ENCODE measurements at places on chromosomes 4 and X. TPM values are rescaled to one million over a fixed set of nuclear protein-coding genes. Genes with fewer than 3 reads are reported as not detected.
A peak's percentile ranks its signal among the peaks of the same experiment; 100 is the strongest.

GRCh38 chr4:129839687-129840086, 743.7 kb downstream of the C4orf33 start:
- no peak overlapping the region for H3K4me3 ChIP-seq
- H3K4me1 ChIP-seq = no peaks in the 10 kb centered on the region
- no peak for DNase-seq
- no peaks in the 10 kb centered on the region for H3K36me3 ChIP-seq
- H3K27ac ChIP-seq = no peak overlapping the region
- no peaks in the 10 kb centered on the region for H3K27me3 ChIP-seq

- H3K4me1 ChIP-seq = no peaks in the 10 kb centered on the region
- no peaks in the 10 kb centered on the region for H3K27me3 ChIP-seq
- H3K4me3 ChIP-seq = no peak overlapping the region
- no peaks in the 10 kb centered on the region for H3K36me3 ChIP-seq
- no peak for DNase-seq
- H3K27ac ChIP-seq = no peak overlapping the region
Measured at GRCh38 chr4:30601070-30601865, 118.9 kb upstream of the PCDH7 start.

DNA sequence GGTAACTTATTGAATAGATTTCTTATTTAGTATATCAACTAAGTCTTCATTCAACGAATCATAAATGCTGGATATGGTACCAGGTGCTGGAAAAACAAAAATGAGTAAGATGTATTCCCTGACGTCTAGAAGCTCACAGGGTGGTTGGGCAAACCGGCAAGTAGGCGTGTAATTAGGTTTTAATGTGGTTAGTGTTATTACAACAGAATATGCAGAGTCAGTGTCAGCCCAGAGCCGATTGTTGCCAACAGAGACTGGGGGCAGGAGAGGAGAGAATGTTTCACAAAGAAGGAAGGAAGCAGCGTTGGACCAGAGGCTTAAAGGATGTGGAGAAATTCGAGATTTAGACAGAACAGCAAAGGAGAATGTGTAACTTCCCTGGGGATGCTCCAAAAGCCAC, 111.7 kb downstream of the TENM3 start:
- H3K4me3 ChIP-seq = no peak overlapping the region
- no peak for DNase-seq
- no peak overlapping the region for H3K27ac ChIP-seq
- H3K4me1 ChIP-seq = no peaks in the 10 kb centered on the region
- no peaks in the 10 kb centered on the region for H3K27me3 ChIP-seq

DNA sequence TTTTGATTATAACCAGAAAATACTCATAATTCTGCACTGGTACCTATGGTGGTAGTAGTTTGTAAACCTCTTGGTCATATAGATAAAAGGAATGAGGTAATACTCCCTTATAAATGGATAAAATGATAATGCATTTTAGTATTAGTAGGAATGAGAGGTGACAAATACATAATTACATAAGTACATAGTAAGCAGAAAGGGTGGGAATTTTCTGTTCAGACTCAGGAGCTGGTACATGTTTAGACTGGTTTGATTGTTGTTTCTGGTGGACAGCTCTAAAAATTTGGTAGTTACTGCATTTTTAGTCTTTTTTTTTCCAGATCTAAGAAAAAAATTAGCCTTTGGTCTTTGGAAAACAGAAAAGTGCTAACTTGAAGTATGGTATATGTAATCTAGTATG, 70.4 kb upstream of the AGA start:
- no peaks in the 10 kb centered on the region for H3K27me3 ChIP-seq
- H3K36me3 ChIP-seq = no peaks in the 10 kb centered on the region
- no peak for DNase-seq
- H3K4me1 ChIP-seq = no peaks in the 10 kb centered on the region
- no peak overlapping the region for H3K4me3 ChIP-seq

DNA sequence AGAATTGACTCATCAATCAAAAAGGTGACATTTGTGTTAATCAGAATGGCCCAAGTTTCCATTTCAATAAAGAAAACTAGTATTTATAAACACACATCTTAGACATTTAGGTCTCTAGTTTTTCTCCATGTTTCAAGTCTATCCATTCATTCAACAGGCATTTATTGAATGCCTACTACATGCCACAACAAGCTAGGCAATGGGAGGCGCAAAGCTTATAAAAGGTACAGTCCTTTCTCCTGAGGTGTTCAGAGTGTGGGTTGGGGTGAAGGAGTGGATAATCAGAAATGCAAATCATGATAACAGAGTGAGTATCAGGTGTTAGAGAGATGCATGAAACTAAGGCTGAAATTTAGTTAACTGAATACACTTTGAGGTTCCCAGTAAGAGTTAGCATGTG, 78.0 kb downstream of the HCCS start:
- no peak overlapping the region for H3K27ac ChIP-seq
- no peaks in the 10 kb centered on the region for H3K4me1 ChIP-seq
- DNase-seq = no peak
- H3K36me3 ChIP-seq = no peaks in the 10 kb centered on the region

- peaks cover 8% of the 10 kb centered on the region for H3K36me3 ChIP-seq
- H3K4me3 ChIP-seq = no peak overlapping the region
- H3K4me1 ChIP-seq = peaks cover 15% of the 10 kb centered on the region
- no peak for DNase-seq
- H3K27ac ChIP-seq = peak overlapping the region; percentile 26
Measured at GRCh38 chr4:146640465-146641061, 1.9 kb downstream of the POU4F2 start.

GRCh38 chrX:46994096-46994495, 81.9 kb downstream of the JADE3 start:
- DNase-seq = no peak
- H3K27ac ChIP-seq = no peak overlapping the region
- H3K36me3 ChIP-seq = no peaks in the 10 kb centered on the region
- H3K4me1 ChIP-seq = no peaks in the 10 kb centered on the region
- no peak overlapping the region for H3K4me3 ChIP-seq
- H3K27me3 ChIP-seq = no peaks in the 10 kb centered on the region

- H3K4me1 ChIP-seq = no peaks in the 10 kb centered on the region
- H3K27ac ChIP-seq = no peak overlapping the region
- no peak for DNase-seq
- H3K36me3 ChIP-seq = no peaks in the 10 kb centered on the region
Measured at GRCh38 chr4:154564311-154564710, 1.5 kb downstream of the FGB start.

DNA sequence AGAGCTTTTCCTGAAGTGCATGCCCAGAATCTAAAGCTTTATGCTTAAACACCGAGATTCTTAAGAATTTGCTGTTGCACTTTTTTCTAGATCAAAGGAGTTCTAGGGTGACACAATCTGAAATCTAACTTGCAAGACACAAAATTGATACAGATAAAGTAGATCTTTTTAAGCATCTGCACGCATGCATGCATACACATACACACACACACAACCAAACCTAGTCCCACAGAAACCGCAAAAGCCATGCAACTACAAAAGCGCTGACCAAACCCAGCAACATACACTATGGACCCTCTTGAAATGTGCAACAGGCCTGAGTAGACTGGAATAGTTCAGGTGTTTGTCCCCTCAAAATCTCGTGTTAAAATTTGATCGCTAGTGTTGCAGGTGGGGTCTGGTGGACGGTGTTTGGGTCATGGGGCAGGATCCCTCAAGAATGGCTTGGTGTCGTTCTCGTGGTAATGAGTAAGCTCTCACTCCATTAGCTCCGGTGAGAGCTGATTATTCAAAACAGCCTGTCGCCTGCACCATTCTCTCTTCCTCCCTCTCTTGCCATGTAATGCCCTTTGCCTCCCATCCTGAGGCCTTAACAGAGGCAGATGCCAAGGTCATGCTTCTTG, 52.7 kb downstream of the IRF2 start:
- H3K4me1 ChIP-seq = peaks cover 78% of the 10 kb centered on the region
- peak overlapping the region; percentile 98 for H3K27ac ChIP-seq
- peaks cover 80% of the 10 kb centered on the region for H3K36me3 ChIP-seq

DNA sequence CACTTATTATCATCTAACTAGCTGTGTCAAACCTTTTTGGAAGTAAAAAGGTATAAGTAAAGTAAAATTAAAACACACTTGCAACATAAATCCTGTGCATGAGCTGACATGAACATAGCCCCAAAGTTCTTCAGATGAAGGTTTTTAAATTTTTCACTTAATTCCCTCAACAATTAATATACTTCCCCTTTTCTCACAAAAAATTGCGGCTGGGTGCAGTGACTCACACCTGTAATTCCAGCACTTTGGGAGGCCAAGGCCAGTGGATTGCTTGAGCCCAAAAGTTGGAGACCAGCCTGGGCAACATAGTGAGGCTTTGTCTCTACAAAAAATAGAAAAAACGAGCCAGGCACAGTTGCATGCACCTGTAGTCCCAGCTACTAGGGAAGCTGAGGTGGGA, 16.8 kb downstream of the RASGEF1B start:
- H3K27ac ChIP-seq = no peak overlapping the region
- H3K27me3 ChIP-seq = no peaks in the 10 kb centered on the region
- H3K36me3 ChIP-seq = no peaks in the 10 kb centered on the region
- H3K4me3 ChIP-seq = no peak overlapping the region

GRCh38 chr4:108058685-108059440, 69.2 kb downstream of the HADH start:
- no peaks in the 10 kb centered on the region for H3K27me3 ChIP-seq
- no peak for DNase-seq
- H3K36me3 ChIP-seq = peaks cover 11% of the 10 kb centered on the region

DNA sequence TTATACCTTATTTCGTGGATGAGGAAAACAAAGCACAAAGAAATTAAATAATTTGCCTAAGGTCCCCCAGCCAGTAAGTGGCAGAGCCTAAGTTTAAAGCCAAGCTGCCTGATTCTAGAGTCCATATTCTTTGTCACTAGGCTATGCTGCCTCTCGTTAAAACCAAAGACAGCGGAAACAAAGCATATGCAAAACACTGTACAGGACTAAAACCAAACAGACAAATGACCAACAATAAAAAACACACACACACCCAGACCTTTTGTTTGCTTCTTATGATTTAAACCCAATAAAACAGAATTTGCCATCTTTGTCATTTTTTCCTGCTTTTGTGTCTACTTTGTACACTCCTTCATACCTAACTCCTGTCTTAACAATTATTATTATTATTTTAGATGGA, 10.1 kb upstream of the VSIG1 start:
- H3K27ac ChIP-seq = no peak overlapping the region
- no peaks in the 10 kb centered on the region for H3K4me1 ChIP-seq
- no peaks in the 10 kb centered on the region for H3K27me3 ChIP-seq
- no peak for DNase-seq
- H3K4me3 ChIP-seq = no peak overlapping the region

GRCh38 chrX:83845397-83845796, 15.5 kb upstream of the CYLC1 start:
- H3K4me1 ChIP-seq = no peaks in the 10 kb centered on the region
- H3K36me3 ChIP-seq = no peaks in the 10 kb centered on the region
- no peak overlapping the region for H3K27ac ChIP-seq
- H3K27me3 ChIP-seq = no peaks in the 10 kb centered on the region

Gene NEIL3
- total RNA-seq = 30.3 TPM

Gene HEPH
- not detected for total RNA-seq

Gene AKAP4
- total RNA-seq = not detected

Gene ZXDA
- 3.8 TPM for total RNA-seq

Gene ALPK1
- total RNA-seq = 11.4 TPM

Gene SSX3
- total RNA-seq = not detected

Gene ATP8A1
- 18.7 TPM for total RNA-seq

Gene PACRGL
- total RNA-seq = 9.6 TPM

Gene GPR34
- not detected for total RNA-seq

Gene PF4V1
- total RNA-seq = not detected

Gene CORIN
- 0.08 TPM for total RNA-seq
